ENCODE measurements at places on chromosomes 1 and 21. TPM values are rescaled to one million over a fixed set of nuclear protein-coding genes. Genes with fewer than 3 reads are reported as not detected.

Gene COL6A2
- 41.6 TPM for total RNA-seq

Gene B3GALT5
- total RNA-seq: 0.54 TPM

Gene NFASC
- under 0.01 TPM for total RNA-seq

Gene SPTA1
- not detected for total RNA-seq

Gene PLCH2
- 0.39 TPM for total RNA-seq

Gene VWA1
- total RNA-seq: 46.0 TPM

Gene ATAD3C
- total RNA-seq: 3.5 TPM

Gene LCK
- 2.4 TPM for total RNA-seq

Gene BMP8B
- not detected for total RNA-seq

Gene KPRP
- not detected for total RNA-seq

Gene OR2L8
- total RNA-seq: 0.39 TPM

Gene NFYC
- 48.4 TPM for total RNA-seq

Gene SHISA4
- total RNA-seq: 17.9 TPM

Gene LCE3E
- total RNA-seq: not detected

Gene C2CD2
- total RNA-seq: 2.0 TPM

Gene AMY1C
- not detected for total RNA-seq

Gene CYP4A22
- total RNA-seq: not detected

Gene FAM72A
- 14.9 TPM for total RNA-seq

Gene CCDC181
- not detected for total RNA-seq

Gene CRYAA
- total RNA-seq: not detected

Gene HSPA6
- total RNA-seq: 0.22 TPM

Gene TESK2
- total RNA-seq: 10.8 TPM

Gene HPCA
- under 0.01 TPM for total RNA-seq

Gene CCDC185
- total RNA-seq: not detected

Gene HSPB7
- 0.22 TPM for total RNA-seq

Gene SAMD11
- 0.54 TPM for total RNA-seq

Gene RCSD1
- not detected for total RNA-seq

Gene CD1E
- not detected for total RNA-seq

Gene PROX1
- total RNA-seq: 0.79 TPM

Gene CFHR1
- not detected for total RNA-seq

Gene LCE1C
- not detected for total RNA-seq

Gene EPHA10
- not detected for total RNA-seq

Gene PCP4L1
- total RNA-seq: not detected

Gene DIO1
- total RNA-seq: not detected

Gene TSHB
- total RNA-seq: not detected

Gene ANKRD45
- not detected for total RNA-seq

Gene ELAVL4
- not detected for total RNA-seq

Gene SPATA45
- not detected for total RNA-seq

Gene KRTAP26-1
- total RNA-seq: not detected

Gene KCNT2
- not detected for total RNA-seq

Gene C1QC
- total RNA-seq: not detected
